AG08396 (cell line): ENCODE measurements at places on chromosomes 3 and 15.

DNA sequence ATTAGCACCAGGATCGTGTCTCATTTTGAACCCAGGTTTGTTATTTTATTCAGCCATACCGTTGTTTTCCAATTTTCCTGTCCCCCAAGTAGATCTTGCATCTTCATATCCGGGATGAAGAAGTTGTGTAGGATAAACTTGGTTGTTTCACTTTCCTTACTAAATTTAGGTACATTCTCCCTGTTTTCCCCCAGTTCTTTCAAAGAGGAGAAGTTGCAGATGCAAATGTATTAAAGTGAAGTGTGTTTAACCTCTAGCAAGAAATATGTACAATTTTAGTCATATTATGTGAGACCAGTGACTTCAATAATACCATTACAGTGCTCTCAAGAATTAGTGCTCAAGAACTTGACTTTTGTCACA, 1.3 kb downstream of the ATXN7 start:
- no peak for DNase-seq

GRCh38 chr3:53803816-53804695, 42.2 kb downstream of the CHDH start:
- DNase-seq = no peak

DNA sequence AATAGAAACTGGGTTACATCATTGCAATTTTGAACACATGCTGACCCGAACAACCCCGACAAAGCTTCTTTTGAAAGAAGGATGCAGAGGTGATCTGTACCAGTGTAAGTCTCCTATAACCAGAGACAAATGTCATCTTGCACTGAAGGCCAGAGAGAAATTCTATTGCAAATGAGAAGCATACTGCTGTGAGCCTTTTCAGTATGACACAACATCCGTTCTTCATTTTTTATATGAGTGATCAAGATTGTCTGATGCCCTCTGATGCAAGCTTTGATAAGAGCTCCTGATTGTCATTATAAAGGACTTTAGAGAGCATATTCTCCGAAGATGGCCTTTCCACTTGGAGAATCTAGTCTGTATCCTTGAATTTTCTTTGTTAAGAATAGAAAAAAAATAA, 36.9 kb downstream of the PCOLCE2 start:
- no peak for DNase-seq

GRCh38 chr15:51093839-51094605, 684 bp downstream of the TNFAIP8L3 start:
- DNase-seq = peak; percentile 56

GRCh38 chr15:63938486-63939061, 104.8 kb upstream of the HERC1 start:
- no peak for DNase-seq

DNA sequence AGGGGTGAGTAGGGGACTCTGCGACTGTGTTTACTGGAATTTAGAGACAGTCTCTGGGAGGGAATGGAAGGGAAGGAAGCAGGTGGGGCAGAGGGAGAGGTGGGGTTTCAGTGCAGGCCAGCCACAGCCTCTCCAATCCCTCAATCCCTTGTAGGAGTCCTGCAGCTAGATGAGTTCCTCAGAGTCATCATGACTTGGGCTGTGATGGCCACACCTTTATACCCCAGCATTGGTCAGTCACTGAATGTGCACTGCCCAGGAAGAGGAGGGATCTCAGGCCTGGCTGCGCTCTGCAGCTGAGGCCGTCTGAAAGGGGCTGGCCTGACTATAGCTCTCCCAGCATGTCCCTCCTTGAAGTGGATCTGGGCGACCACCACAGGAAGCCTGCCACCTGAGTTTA, 67.3 kb upstream of the GLCE start:
- no peak for DNase-seq

- DNase-seq = no peak
Measured at GRCh38 chr3:12965999-12966846, 107.0 kb downstream of the IQSEC1 start.

GRCh38 chr3:61839256-61839655, 277.9 kb downstream of the PTPRG start:
- no peak for DNase-seq

DNA sequence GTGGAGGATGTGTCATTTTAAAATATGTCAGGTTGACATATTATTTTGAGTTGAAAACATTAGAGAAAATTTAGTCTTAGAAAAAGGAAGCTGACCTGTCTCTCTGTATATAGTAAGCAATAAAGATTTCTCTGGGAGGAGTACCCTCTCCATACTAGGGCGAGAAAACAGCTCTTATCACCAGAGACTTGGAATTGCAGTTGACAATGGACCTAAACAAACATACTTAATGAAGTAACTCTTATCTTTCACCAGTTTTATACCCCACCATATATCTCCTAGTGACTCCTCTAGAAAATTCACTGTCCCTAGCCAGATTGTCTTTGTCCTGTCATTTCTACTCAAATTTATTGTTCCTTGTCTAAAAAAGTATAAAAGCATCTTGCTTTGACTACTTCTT, 7.2 kb upstream of the GATM start:
- no peak for DNase-seq

GRCh38 chr3:50320853-50321335, 1.7 kb downstream of the HYAL2 start:
- DNase-seq = peak; percentile 88

DNA sequence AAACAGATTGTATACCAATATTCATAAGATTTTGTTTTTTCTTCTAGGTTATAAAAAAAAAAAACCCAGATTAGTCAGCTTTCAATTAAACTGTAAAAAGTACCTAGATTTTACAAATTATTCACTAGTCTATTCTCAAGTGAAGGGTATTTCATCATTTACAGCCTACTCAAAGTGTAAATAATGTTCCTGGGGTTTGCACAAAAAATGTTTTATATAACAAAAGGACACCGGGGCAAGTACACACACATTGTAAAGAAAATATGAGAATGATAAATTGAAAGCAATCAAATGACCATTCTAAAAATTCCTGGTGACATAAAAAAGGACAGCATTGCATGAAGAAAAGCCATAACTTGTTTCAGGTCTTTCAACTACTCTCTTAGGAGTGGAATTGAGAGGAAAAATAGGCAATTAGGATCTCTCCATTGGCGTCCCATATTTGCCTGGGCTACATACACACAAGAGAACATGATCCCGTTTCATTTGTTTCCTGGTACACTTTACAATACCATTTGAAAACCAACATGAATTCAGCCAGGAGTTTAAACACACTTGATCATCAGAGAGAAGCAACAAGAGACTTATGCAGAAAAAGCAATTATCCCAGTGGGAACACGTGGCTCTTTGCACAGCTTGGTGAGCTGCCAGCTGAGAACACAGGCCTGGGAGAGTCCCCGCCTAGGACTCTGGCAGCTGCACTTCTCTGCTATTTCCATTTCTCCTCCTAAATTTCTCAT, 1039.2 kb downstream of the ROBO1 start:
- DNase-seq = peak; percentile 39

DNA sequence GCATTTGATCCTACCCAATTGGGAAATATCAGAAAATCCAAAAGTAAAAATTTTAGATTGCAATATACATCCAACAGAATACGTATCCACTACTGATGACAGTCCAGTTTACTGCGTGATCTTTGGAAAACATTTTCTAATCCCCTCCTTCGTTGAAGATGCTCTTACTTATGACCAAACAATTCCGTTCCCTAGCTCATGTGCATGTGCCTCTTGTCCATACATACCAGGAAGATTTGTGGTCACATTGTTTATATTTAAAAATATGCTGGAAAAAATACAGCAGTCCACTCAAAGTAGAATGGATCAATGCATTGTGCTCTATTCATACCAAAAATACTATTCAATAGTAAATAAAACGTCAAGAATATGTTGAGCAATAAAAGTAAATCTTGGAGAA, 135.3 kb downstream of the CHL1 start:
- peak; percentile 27 for DNase-seq

GRCh38 chr15:93716615-93717231, 514.6 kb upstream of the MCTP2 start:
- no peak for DNase-seq

DNA sequence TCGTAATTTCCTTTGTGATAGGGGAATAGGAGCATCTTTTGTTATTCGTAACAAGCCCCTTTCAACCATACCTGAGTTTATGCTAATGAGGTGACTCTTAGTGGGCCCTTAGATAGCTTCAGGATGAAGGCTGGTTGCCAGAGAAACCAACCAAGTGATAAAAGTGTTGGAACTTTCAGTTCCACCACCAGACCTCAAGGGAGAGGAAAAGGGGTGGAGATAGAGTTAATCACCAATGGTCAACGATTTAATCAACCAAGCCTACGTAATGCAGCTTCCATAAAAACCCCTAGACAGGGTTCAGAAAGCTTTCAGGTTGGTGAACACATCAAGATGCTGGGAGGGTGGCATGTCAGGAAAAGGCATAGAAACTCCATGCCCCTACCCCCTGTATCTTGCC, 33.0 kb downstream of the HERC1 start:
- no peak for DNase-seq

DNA sequence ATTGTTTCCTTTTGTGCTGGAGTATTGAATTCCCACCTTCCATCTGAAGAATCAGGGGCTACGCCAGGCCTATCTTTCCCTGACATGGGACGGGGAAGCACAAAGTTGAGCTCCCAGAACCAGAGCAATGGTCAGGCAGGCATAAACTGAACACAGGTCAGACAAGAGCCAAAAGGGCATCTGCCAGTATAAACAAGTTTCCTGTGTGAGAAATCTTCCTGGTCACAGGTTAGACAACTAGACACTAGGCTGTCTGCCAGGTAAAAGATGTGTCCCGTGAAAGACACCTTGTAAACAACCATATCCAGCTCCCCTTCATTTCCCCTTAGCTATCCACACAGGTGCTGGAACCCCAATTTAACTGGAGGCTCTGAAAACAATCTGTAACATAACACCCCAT, 44.0 kb upstream of the CD96 start:
- DNase-seq = no peak

DNA sequence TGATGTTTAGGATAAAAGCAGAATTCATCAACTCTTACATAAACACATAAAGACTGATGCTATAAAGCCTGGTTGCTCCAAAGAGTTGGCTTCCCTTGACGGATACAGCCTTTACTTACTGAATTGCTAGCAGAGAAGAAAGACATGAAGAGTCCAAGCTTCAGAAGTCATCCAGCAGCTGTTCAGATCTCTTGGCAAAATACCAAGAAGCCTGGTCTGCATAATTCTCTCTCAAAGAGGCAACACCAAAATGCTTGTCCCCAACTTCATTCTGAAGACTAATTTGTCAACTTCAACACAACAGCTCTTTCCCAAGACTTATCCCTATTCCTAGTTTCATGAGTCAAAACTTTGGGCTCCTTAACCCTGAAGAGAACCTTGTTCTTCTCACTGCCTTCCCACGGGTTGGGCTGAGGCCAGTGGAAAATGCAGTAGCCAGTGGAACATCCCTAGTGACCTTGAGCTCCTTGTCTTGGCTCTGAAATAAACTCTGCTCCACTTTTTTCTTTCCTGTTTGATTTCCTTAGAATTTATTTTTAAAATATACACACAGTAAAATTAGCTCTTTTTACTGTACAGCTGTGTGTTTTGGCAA, 119.2 kb upstream of the THBS1 start:
- no peak for DNase-seq

- no peak for DNase-seq
Measured at GRCh38 chr15:84111575-84111974, 124.0 kb upstream of the GOLGA6L4 start.

GRCh38 chr3:44954962-44955361, 21.0 kb downstream of the ZDHHC3 start:
- DNase-seq = peak; percentile 30

DNA sequence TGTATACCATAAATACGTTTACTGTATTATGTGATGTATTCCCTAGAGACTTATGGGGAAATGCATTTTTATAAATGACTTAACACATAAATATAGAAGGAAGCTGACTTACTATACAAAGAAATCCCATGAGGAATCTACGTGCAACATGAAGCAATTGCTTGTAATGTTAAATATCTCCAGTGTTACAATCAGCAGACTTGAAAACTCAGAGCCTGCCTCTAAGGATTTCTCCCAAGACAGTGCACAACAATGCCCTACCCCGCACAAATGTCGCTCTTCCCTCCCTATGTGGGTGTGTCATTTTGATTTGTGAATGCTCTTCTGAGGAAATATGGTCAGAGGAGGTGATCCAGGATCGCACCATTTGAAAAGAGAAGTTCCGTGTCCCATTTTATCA, 629.0 kb downstream of the NR2F2 start:
- no peak for DNase-seq

DNA sequence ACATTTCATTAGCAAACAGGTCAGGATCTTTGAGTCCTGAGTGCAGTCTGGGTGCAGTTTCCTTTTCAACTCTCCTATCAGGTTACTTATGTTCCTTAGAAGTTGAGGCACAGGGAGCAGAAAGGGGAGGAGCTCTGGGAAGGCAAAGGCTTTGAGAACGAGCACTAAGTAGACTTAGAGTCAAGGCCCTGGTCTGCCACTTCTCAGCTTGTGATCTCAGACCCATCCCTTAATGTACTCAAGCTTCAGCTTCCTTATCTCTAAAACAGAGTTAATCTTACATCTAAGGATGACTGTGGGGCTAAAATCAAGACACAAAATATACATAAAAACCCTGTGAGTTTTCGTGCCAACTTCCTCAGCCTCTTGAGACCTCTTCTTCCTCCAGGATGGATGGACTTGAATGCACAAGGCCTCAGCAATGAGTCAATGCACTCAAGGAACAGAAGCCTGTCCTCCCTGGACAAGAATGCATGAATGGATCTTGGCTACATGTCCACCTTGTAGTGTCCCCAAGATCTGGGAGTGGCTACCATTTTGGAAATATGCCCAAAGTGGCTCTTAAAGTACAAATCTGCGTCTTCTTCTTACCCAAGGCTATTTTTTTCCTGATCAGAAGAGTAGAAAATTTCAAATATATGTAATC, 105.1 kb downstream of the WDR76 start:
- no peak for DNase-seq

DNA sequence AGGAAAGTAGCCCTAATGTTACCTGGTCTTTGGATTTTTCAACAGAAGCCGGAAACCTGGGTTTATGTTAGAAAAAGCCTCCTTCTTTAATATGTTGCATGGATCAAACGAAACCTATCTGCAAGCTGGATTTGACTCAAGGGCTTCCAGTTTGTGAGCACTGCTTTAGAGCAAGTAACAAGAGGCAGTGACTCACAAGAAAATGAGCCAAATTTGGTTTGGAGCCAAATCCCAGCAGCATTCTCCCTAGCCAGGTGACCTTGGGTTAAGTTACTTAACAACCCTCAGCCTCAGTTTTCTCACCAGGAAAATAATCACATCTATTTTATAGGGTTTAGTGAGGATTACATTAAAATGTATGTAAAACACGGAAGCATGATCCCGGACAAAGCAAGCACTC, 215.2 kb upstream of the PRICKLE2 start:
- peak; percentile 44 for DNase-seq

GRCh38 chr3:66138336-66139313, 82.2 kb upstream of the SLC25A26 start:
- DNase-seq = peak; percentile 71
